ENCODE measurements at places on chromosomes 4 and X. TPM values are rescaled to one million over a fixed set of nuclear protein-coding genes. Genes with fewer than 3 reads are reported as not detected.

- DNase-seq = no peak
These were observed 73.6 kb downstream of the MED28 start for GRCh38 chr4:17688011-17688441.

DNA sequence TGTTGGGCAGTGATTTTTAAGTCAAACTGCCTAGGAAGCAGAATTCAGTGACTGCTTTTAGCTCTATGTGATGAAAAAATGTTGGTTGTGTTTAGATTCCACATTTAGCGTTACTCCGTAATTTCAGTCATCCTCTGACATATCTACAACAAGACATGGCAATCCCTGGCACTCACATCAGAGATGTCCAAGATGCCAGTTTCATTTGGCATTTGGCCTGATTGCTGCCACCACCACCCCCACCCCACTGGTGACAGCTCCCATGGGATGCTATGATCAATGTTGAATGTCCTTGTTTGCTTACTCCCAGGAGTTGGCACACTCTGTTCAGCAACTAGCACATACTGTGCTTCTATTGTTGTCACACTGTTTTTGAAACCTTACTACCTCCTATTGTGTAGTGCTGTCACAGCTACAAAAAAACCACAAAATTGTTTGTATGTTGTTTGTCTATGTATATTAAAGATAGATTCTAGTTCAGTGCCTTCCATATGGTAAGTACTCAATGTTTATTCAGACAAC, 101.4 kb downstream of the AWAT2 start:
- no peak for DNase-seq

- no peak for DNase-seq
These were observed 5.3 kb upstream of the CCDC158 start for GRCh38 chr4:76426272-76426671.

DNA sequence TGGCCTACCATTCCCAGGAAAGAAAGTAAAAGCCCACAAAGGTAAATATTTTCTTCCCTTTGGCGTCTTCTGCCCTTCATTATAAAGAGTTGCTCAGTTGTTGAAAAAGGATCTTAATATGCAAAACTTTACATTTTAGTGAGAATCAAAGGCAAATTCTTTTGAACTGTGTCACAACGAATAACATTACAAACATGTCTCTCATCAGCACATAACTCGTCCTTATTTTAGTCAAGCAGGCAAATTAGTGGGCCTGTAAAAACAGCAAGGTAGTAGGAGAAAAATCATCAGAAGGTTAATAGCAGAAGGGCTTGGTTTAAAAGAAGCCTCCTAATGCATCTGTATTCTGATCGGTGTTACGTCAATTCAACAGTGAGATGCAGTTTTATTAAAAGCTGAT, 647.3 kb upstream of the DIPK2B start:
- no peak for DNase-seq

- no peak for DNase-seq
These were observed 165.6 kb downstream of the PTTG2 start for GRCh38 chr4:38125816-38126215.

DNA sequence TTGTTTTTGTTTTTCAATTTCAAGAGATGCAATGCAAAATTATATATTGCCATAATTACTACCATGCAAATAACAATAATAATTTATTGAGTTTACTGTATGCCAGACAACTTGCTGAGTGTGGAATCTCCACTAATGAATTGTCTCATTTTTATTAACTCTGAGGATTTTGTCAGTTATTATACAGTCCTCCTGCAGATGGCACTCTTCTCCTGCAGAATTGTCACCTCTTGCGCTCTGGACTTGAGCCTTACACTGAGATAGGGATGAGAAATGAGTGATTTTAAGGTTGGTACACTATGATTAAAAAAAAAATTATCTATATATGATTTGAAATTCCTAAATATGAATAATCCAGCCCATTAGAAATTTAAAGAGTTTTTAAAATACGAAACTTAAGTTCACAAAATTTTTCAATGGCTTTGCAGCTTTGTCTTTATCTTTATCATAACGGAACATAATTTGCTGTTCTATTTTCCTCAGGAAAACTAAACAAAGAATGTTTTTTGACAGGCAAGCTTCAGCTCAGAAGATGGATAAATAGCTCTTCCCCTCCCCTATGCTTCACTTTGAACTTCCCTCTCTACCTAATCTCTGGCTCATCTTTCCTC, 12.7 kb upstream of the PAQR3 start:
- peak; percentile 64 for DNase-seq

The EGFL6 gene
- total RNA-seq = 115 TPM

The SYTL5 gene
- 7.3 TPM for total RNA-seq

The MTTP gene
- 92.2 TPM for total RNA-seq

The PRDM8 gene
- total RNA-seq = 1.8 TPM

The RHOXF2B gene
- total RNA-seq = not detected

The F11 gene
- total RNA-seq = 19.4 TPM

Measured in hepatocyte (in vitro differentiated cells).